Transverse colon (tissue), 4 donors: ENCODE measurements at places on chromosomes 3 and 15. TPM values are rescaled to one million over a fixed set of nuclear protein-coding genes. Genes with fewer than 3 reads are reported as not detected.

- peaks cover 5% of the 10 kb centered on the region for H3K4me1 ChIP-seq
- DNase-seq: peak; percentile 39
- no peaks in the 10 kb centered on the region for H3K36me3 ChIP-seq
- H3K4me3 ChIP-seq: no peak overlapping the region
Measured at GRCh38 chr3:102979682-102980354, 545.0 kb downstream of the ZPLD1 start.

- no peaks in the 10 kb centered on the region for H3K4me1 ChIP-seq
- H3K27me3 ChIP-seq: peaks cover 18% of the 10 kb centered on the region
- no peak overlapping the region for H3K4me3 ChIP-seq
- no peak overlapping the region for H3K27ac ChIP-seq
Measured at GRCh38 chr3:126539558-126540250, 15.7 kb downstream of the CHST13 start.

GRCh38 chr3:187947927-187948682, 202.8 kb upstream of the BCL6 start:
- no peaks in the 10 kb centered on the region for H3K4me1 ChIP-seq
- no peak overlapping the region for H3K27ac ChIP-seq
- no peaks in the 10 kb centered on the region for H3K36me3 ChIP-seq
- DNase-seq: no peak
- no peaks in the 10 kb centered on the region for H3K27me3 ChIP-seq

ARMC8 gene
- 63.8 TPM for total RNA-seq

GOLGA6D gene
- not detected for total RNA-seq

DNA sequence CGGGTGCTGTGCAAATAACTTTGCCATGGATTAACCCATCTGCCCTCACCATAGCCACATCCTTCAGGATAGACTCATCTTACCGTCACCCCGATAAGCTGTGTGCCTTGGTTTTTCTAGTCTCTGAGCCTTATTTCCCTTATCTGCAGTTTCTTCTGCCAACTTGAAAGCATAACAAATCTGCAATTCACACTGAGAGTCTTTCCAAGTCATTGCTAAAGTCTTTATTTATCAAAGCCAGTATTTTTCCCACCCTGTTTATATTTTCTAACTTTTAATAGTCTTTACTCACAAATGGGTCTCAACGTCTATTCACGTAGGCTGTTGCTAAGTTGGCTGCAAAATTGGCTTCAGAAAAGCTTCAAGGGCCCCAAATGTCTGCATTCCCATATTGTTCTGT, 61.6 kb upstream of the SUCLG2 start:
- no peak for DNase-seq
- no peak overlapping the region for H3K4me3 ChIP-seq
- H3K4me1 ChIP-seq: no peaks in the 10 kb centered on the region
- H3K27me3 ChIP-seq: no peaks in the 10 kb centered on the region
- H3K36me3 ChIP-seq: no peaks in the 10 kb centered on the region

CAMKV gene
- not detected for total RNA-seq

- peaks cover 63% of the 10 kb centered on the region for H3K27me3 ChIP-seq
- DNase-seq: no peak
- H3K27ac ChIP-seq: peak overlapping the region; percentile 76
- H3K4me3 ChIP-seq: peak overlapping the region; percentile 65
- peaks cover 34% of the 10 kb centered on the region for H3K4me1 ChIP-seq
Measured at GRCh38 chr15:93071469-93071936, 17.5 kb downstream of the RGMA start.

ARPP19 gene
- 92.4 TPM for total RNA-seq

GPR62 gene
- total RNA-seq: not detected

CIDEC gene
- total RNA-seq: 46.4 TPM

P2RY14 gene
- not detected for total RNA-seq

DHFR2 gene
- 16.7 TPM for total RNA-seq

DNA sequence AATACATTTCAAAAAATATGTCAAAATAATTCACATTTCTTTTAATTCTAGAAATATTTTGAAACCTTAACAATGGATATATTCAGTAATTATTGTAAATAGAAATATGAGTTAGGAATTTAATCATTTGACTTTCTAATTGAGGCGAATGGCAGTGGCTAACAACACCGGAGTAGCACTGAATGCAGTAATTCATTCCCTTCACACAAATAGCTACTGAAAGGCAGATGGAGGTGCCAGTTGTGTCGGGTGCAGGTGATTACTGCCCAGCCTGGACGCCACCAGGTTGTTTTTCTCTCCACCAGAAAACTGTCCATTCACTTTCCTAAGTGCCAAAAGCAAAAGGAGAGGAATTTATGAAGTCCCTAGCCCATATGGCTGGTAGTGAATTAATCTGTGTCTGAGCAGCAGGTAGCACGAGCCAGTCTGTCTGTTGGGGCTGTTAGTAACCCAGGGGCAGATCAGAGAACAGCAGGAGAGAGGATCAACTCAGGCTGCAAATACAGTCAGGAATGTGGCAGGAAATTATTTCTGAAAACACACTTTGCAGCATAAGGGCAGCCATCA, 79.3 kb upstream of the GMNC start:
- no peaks in the 10 kb centered on the region for H3K27me3 ChIP-seq
- no peak overlapping the region for H3K27ac ChIP-seq
- no peak for DNase-seq

NEK11 gene
- 10.0 TPM for total RNA-seq

SOX14 gene
- total RNA-seq: not detected

DNA sequence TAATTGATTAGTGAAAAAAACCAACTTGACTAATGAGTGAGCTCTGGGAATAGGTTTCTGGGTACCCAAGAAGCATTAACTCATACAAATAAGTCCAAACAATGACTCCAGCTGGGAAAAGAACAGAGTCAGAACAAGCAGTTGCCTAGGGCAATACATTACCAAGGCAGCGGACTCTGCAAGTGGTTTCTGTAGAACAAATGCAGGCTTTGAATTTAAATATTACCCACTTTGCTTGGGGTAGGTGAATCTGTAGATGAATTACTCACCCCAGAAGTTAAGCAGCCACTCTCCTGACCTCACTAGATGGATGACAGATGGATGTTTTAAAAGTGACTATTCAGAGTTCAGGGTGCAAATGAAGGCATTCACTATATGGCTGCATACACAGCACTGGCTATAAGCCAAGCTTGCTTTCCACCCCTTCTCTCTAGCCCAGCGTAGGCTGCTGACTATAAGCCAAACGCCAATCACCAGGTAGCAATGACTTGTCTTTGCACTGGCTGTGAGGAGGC, 73.1 kb upstream of the BHLHE40 start:
- H3K4me1 ChIP-seq: peaks cover 22% of the 10 kb centered on the region
- no peaks in the 10 kb centered on the region for H3K27me3 ChIP-seq
- H3K27ac ChIP-seq: peak overlapping the region; percentile 50
- DNase-seq: no peak
- H3K4me3 ChIP-seq: no peak overlapping the region
- no peaks in the 10 kb centered on the region for H3K36me3 ChIP-seq

GRCh38 chr3:138768125-138768524, 66.6 kb downstream of the PIK3CB start:
- peaks cover 9% of the 10 kb centered on the region for H3K36me3 ChIP-seq
- H3K4me1 ChIP-seq: no peaks in the 10 kb centered on the region
- no peak for DNase-seq

DNA sequence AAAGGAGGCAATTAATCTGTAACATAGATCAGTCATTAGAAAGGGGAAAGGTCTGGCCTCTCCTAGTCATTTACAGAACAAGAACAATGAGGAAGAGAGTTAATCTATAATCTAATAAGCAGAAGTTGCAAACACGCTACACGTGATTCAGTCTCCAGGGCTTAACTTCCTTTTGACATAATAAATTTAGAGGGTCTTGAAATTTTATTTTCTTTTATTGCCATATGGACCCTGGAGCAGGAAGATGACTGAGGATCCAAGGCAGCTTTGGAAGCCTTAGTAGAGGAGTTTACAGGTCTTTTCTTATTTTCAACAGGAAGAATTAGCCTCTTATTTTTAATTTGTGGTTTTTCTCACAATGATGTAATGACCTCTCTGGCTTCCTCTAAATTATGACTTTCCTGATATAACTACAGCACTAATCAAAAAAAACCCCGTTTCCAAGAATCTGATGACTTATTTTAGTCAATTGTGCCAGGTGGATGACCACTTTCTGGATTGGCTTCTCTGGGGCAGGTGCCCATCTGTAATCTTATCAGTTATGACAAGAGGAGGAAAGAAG, 32.2 kb downstream of the ADGRG7 start:
- no peaks in the 10 kb centered on the region for H3K27me3 ChIP-seq
- no peaks in the 10 kb centered on the region for H3K36me3 ChIP-seq
- no peak for DNase-seq
- H3K4me3 ChIP-seq: no peak overlapping the region

DNA sequence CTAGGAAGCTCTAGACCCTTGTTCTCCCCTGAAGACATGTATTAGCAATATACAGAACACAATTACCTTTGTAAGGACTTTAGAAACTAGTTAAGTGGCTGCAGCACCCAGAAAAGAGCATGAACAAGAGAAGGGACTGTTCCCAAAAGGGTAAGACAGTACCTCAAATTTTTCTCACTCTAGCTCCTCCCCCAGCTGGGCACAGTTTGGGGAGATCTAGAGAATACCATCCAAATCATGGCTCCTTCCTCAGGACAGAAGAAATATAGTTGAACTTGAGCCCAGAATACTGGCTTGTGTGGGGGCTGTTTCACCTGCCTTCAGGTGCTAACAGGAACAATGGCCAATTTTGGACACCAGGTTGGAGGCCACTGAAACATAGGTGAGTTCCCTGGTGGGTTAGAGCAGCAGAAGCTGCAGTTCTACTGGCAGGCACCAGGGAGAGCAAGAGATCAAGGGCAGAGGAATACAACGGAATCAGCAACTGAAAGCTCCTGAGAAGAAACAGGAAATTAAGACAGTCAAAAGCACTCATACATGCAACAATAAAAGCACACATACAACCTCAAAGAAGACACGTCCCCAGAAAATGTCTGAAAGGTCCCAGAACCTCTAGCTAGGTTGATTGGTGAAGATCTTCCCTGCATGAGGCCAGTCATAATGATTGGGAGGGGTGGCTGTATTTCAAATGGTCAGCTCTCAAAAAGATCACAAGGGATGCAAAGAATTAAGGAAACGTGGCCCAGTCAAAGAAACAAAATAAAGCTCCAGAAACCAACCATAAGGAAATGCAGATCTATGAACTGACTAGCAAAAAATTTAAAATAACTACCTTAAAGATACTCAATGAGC, 104.9 kb upstream of the ASB14 start:
- no peaks in the 10 kb centered on the region for H3K36me3 ChIP-seq
- no peak overlapping the region for H3K27ac ChIP-seq
- peak overlapping the region; percentile 24 for H3K4me3 ChIP-seq
- H3K4me1 ChIP-seq: no peaks in the 10 kb centered on the region
- H3K27me3 ChIP-seq: no peaks in the 10 kb centered on the region

- no peaks in the 10 kb centered on the region for H3K27me3 ChIP-seq
- no peak overlapping the region for H3K4me3 ChIP-seq
- peak overlapping the region; percentile 8 for H3K27ac ChIP-seq
- no peak for DNase-seq
Measured at GRCh38 chr3:52835766-52836470, 1.1 kb upstream of the MUSTN1 start.

TYRO3 gene
- total RNA-seq: 0.82 TPM

SLC12A1 gene
- total RNA-seq: not detected

DNA sequence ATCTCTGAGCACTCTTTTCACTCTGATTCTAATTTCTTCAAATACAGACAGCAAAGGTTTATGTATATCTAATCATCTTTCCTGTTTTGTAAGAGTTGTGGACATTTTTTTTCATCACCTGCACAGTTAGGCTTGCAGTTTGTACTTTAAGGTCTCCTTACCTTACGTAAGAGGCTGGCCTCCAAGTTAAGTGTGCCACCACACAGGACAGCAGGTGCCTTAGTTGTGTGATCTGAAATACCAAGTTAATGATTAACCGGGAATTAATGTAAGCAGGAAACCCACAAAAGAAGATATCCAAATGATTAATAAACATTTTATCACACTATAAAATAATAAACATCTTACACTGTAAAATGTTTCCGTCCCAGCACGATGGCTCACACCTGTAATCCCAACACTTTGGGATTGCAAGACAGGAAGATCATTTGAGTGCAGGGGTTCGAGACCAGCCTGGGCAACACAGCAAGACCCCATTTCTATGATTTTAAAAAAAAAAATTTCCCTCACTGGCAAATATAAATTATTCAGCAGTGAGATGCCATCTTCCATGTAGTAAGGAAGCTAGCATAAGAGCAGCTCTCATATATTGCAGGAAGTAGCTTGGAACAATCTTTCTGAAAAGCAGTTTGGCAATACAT, 87.7 kb upstream of the LIMD1 start:
- H3K4me3 ChIP-seq: no peak overlapping the region
- H3K27me3 ChIP-seq: no peaks in the 10 kb centered on the region
- no peak for DNase-seq
- no peaks in the 10 kb centered on the region for H3K36me3 ChIP-seq
- H3K27ac ChIP-seq: no peak overlapping the region
- no peaks in the 10 kb centered on the region for H3K4me1 ChIP-seq

GRCh38 chr3:179760944-179761343, 108.1 kb downstream of the USP13 start:
- no peak overlapping the region for H3K4me3 ChIP-seq
- DNase-seq: no peak
- no peaks in the 10 kb centered on the region for H3K36me3 ChIP-seq
- H3K27ac ChIP-seq: no peak overlapping the region
- H3K4me1 ChIP-seq: no peaks in the 10 kb centered on the region
- no peaks in the 10 kb centered on the region for H3K27me3 ChIP-seq

DNA sequence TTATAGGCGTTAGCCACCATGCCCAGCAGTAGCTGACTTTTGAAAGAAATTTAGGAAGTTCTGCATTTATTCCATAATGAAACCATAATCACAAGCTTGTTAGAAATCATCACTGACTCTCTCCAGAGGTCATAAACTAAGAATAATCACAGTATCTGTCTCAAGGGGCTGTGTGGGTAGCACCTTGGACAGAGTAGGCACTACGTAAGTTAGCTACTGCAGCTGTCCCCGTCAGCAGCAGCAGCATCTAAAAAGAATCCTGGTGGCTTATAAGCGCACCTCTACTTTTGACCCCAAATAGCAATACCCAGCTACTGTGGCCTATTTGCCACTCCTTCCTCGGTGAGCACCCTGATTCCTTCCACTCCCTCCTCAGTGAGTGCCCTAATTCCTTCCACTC, 57.8 kb upstream of the RPL35A start:
- H3K4me3 ChIP-seq: no peak overlapping the region
- DNase-seq: no peak
- H3K4me1 ChIP-seq: no peaks in the 10 kb centered on the region

DNA sequence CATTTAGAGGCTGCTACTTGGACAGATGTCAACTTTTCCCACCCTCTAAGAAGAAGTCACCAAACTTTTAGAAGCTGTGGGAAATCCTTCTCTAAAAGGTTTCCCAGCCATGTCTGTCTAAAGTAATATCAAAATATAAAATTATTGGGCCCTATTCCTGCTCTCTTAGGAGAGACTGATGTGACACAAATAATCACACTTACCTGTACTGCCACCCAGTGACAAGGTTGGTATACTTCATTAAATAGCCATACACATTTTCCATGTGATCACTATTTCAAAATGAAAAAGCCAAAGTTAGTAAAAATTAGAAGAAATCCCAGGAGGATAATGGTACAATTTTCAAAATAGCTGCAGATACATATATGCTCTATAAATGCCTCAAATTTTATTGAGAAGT, 12.6 kb downstream of the OSBPL11 start:
- H3K27ac ChIP-seq: no peak overlapping the region
- H3K4me1 ChIP-seq: peaks cover 20% of the 10 kb centered on the region
- H3K36me3 ChIP-seq: no peaks in the 10 kb centered on the region
- no peak for DNase-seq
- no peaks in the 10 kb centered on the region for H3K27me3 ChIP-seq

- no peak for DNase-seq
- H3K27me3 ChIP-seq: no peaks in the 10 kb centered on the region
- H3K4me1 ChIP-seq: no peaks in the 10 kb centered on the region
- no peak overlapping the region for H3K4me3 ChIP-seq
- no peak overlapping the region for H3K27ac ChIP-seq
Measured at GRCh38 chr3:113607219-113607596, 74.9 kb downstream of the SIDT1 start.

GOLGA6L7 gene
- total RNA-seq: not detected
